ENCODE measurements at places on chromosomes 12 and 14.

DNA sequence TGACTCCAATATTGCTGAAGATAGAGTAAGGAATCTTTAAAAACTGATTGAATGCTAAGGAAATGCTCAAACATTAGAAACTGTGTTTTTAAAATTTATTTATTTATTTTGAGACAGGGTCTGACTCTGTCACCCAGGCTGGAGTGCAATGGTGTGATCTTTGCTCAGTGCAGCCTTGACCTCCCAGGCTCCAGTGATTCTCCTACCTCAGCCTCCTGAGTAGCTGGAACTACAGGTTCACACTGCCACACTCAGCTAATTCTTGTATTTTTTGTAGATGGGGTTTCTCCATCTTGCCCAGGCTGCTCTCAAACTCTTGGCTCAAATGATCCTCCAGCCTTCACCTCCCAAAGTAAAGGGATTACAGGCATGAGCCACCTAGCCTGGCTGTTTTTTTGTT, 3.3 kb upstream of the DCAF5 start:
- DNase-seq: no peak

- no peak for DNase-seq
Observed at GRCh38 chr12:127383281-127383680, 883.7 kb upstream of the TMEM132C start.

DNA sequence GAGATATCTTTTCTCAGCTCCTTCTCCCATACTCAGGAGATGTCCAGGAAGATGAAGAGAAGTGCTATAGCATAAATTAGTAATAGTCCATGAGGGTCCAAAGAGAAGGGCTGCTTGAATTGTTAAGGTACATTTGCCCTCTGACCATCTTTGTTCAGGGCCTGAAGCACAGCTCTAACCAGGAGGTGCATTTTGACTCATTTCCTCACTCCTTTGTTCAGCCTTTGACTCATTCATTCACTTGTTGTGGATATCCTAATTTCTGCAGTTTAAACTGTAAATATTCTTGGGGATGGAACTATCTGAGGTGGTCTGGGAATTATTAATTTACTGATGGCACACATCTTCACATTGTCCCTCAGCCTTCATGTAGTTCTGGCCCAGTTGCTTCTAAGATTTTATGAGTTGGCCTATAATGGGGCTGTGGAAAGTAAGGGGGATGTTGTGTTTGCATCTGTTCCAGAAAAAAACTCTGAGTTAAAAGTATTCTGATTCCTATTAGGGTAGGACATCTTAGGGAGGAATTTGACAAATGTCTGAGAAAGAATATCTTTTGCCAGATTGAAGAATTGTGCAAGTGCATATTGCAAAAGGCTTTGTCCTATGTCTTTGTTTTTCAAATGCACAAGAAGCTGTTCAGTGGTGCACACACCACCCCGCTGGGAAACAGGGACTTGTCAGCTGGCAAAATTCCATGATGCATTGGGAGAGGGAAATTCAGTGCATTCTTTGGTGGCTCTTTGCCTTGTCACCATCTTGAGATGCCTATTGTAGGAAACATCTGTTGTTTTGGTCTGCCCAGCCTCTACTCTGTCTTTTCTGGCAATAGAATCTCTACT, 22.1 kb downstream of the SMOC1 start:
- no peak for DNase-seq

GRCh38 chr14:77284466-77284865, 13.5 kb upstream of the NGB start:
- no peak for DNase-seq

GRCh38 chr14:86575141-86575540, 1045.2 kb downstream of the FLRT2 start:
- DNase-seq: no peak

- no peak for DNase-seq
Observed at GRCh38 chr12:7797698-7798398, 8.6 kb downstream of the NANOG start.

DNA sequence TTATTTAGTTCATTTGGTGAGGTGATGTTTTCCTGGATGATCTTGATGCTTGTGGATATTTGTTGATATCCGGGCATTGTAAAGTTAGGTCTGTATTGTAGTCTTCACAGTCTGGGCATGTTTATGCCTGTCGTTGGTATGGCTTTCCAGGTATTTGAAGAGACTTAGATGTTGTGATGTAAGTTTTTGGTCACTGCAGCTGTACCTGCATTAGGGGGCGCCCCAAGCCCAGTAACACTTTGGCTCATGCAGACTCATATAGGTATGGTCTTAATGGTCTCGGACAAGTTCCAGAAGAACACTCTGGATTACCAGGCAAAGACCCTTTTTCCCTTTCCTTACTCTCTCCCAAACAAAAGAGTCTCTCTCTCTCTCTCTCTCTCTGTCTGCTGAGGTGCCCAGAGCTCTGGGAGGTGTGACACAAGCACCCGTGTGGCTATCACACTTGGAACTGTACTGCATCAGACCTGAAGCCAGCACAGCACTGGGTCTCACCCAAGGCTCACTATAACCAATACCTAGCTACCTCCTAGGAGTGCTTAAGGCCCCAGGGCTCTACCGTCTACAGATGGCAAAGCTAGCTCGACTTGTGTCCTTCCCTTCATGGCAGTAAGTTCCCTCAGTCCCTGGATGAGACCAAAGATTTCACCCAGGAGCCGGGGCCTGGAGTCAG, 425.8 kb upstream of the ATXN7L3B start:
- no peak for DNase-seq

- no peak for DNase-seq
Observed at GRCh38 chr14:38808734-38809455, 294.1 kb downstream of the SEC23A start.

- DNase-seq: no peak
Observed at GRCh38 chr14:65243766-65244442, 141.6 kb upstream of the MAX start.

DNA sequence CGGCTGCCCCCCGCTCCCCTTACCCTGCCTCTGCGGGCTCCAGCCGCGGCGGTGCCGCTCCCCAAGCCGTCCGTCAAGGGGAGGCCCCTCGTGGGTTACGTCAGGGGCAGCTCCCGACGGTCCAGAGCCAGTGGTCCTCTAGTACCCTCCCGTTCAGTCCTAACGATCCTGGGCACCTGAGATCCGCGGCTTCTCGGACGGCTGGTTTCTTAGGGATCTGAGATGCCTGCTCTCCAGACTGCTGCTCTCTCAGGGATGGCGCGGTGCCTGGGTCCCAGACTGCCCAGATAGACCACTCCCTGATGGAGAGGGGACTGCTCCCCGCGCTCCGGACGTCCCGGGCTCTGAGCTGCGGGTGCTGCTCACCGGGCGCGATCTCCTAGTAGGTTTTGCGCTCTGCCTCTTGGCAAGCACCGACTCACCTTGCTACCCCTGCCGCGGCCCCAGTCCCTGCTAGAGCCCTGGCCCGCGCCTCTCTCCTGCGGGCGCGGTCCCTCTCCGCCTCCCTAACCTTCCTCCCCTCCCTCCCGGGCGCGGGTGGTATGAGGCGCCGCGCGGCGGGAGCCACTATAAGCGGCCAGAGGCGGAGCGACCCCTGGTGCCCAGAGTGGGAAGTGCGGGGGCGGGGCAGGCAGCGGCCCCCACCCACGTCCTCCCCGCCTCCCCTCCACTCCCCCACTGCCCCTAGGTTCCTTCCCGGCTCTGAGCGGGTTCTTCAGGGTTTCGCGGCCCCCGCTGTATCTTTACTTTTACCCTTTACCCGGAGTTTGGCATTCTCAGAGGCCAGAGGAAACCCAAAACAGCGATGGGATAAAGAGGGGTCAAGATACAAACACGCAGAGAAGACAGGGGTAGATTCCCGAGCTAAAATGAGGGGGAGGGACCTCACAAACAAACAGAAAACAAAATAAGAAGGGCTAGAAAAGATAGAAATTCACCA, at the start of gene C1QL4:
Gene C1QL4, minus strand, starts transcription at position 544 of the 940 bp plus-strand sequence. CDS start 711 bp downstream, outside the sequence.
- peak; percentile 89 for DNase-seq

DNA sequence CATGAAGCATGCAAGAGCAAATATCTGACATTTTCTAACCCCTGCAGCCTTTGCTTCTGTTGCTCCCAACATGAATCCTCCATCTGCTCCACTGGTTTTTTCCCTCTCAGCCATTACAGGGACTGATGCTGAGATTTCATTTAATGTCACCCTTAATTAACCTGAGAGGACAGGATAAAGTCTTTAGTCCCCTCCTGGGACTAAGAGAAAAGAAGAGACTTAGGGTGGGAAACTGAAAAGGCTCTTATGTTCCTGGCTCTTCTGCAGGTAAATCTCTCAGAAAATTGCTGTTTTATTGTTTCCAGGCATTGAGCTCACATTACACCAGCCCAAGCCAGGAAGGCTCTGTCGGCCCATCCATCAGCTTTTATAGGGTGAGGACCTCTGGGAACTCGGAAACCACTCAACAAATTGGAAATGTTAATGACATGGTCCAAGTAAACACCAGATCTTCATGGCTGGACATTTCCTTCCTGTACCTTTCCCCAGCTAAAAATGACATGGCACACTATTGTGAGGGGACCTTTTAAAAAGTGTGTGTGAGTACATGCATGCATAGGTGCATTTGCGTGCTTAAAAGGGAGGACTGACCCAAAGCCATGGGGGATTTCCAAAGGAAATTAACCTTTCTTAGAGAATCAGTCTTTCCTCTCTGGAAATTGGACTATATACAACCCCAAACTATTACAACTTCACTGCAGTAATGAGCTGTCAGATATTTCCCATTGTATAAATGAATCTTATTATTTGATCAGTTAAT, 408.1 kb upstream of the TMTC1 start:
- DNase-seq: no peak

- DNase-seq: no peak
Observed at GRCh38 chr12:128607641-128608040, 216.1 kb downstream of the SLC15A4 start.

DNA sequence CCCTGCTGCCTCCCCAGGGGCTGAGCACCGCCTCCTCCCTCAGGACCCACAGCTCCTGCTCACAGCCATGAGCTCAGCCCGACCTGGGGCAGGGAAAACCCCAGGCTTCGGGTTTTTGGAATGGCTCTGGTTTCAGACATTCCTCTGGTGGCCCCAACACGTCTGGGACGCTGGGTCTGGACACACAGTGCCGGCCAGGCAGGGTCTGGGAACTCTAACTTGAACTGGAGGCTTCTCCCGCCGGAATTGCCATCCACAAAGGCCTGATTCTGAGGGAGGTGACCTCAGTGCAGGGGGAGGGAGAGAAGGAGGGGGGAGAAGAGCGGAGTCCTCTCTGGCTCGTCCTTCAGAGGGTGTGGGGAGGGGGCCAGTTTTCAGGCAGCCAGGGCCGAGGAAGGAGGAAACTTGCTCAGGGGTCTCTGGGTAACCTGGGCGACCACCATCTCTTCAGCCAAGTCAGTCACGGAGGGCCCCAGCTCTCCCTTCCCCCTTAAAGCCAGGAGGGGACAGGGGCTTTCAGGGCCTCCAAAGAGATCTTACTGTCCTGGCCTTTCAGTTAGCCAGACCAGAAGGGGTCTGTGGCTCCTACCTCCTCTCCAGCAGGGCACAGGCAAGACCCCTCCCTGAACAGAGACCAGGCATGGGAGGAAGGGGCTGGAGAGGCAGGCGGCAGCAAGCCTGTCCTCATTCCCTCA, 19.4 kb downstream of the NCKAP5L start:
- DNase-seq: peak; percentile 76

DNA sequence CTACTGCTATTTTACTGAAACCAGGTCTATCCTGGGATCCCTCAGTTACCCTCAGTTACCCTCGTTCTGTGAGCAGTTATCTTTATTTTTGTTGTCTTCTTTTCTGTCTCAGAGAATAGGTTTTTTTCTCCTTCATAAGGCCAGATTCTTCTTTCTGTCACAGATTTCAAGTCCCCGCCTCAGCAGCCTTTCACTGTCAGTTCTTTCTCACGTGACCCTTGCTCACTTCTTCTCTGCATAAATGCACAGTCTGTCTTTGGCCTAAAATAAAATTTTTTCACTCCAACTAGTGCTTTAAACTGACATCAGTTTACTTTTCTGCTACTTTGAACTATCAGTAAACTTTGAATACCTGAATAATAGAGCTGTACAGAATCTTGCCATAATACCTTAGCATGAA, 299.7 kb downstream of the ERC1 start:
- DNase-seq: no peak

GRCh38 chr12:19577281-19577530, 137.9 kb downstream of the AEBP2 start:
- DNase-seq: no peak

GRCh38 chr12:94255428-94255827, 107.1 kb downstream of the PLXNC1 start:
- no peak for DNase-seq

DNA sequence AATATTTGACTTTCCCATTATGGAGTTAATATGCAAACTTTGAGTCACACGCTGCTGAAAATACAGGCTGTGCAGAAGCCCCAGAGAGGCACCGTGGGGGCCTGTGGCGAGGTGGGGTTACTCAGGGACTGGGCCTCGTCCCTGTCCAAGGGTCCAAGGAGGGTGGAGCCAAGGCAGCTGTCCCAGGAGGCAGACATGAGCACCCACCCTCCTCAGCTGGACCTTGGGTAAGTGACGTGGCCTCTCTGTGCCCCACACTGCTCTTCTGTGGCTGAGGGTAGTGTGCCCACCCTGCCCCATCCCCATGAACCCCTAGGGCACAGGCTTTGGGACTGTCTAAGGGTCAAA, 39.4 kb downstream of the FAM222A start:
- DNase-seq: peak; percentile 2

GRCh38 chr14:75369506-75369905, 58.3 kb upstream of the JDP2 start:
- peak; percentile 65 for DNase-seq

DNA sequence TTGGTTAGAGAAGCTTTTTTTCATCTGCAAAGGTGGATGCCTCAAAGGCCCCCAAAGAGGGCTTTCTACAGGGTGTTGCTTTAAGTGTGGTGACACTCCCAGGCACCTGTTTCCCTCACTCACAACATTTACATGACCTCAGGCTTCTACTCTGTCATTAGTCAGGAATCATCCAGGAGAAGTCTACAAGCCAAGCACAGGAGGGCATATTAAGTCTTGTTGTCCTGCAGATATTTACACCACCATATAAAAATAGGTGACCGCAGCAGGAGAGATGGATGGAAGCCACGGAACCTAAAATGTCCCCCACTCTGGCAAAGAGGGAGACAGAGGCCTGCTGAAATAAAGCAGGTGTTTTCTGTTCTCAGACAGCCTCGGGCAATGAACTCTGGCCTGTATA, 7.5 kb upstream of the DPF3 start:
- no peak for DNase-seq
